ENCODE measurements at places on chromosomes 1 and 21.
A peak's percentile ranks its signal among the peaks of the same experiment; 100 is the strongest.

GRCh38 chr1:1781526-1781903 is 3.2 kb upstream of the NADK start:
- no peak for DNase-seq

GRCh38 chr1:185767508-185768120 is 33.4 kb downstream of the HMCN1 start:
- no peak for DNase-seq

GRCh38 chr1:4634793-4635406 is 19.5 kb upstream of the AJAP1 start:
- no peak for DNase-seq

DNA sequence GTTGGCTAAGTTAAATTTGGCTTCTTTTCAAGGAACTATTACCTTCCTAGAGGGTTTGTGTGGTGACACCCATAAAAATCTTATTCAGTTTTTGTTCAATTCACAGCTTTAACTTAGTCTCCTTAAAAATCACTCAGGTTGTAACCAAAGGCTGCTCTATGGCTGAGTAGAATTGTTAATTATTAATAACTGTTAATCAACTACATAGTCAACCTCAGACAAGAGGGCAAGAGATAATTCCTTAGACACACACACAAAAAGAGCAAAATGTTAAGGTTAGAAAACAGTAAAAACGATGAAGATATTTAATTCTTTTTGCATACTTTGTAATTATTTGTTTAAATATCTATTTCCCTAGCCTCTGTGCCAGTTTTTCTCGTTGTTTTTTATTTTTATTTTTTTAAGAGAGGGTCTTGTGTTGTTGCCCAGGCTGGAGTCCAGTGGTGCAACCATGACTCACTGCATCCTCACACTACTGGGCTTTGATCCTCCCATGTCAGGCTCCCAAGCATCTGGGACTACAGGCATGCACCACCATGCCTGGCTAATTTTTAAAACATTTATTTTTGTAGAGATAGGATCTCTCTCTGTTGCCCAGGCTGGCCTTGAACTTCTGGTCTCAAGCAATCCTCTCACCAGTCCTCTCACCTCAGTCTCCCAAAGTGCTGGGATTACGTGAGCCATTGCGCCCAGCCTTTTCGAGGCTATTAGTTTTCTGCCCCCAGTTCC is 215.2 kb downstream of the DISC1 start:
- no peak for DNase-seq

- DNase-seq, result no peak
Measured at GRCh38 chr1:11252538-11252937, 9.8 kb downstream of the MTOR start.

DNA sequence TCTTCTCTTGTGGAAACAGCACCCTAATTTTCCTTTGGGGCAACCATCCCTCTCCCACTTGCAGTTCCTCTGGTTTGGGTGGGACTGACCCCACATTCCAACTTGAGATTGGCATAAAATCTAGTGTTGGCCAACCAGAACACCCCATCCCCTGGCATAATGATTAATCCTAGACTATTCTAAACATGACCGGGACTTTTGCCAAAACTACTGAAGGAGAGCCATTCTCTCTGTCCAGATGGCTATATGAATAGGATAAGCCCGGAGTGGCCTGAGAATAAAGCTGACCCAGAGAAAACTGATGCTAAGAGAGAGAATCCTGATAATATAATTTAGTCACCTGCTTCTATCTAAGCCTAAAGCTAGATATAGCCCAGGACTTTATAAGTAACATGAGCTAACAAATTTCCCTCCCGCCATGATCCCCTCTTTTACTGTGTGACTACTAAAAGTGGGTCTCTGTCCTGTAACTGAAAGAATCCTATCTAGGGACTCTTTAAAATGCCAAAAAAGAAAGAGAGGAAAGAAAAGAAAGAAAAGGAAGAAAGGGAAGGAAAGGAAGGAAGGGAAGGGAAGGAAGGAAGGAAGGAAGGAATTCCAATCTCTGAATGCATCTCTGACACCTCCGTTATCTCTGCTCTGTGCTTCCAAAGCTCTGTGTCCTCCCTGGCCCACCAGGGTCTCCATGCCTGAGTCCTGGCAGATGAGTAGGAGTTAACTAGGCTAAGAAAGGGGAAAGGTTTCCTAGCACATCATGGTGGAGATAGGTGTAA is 28.0 kb upstream of the NRDC start:
- DNase-seq, result no peak

DNA sequence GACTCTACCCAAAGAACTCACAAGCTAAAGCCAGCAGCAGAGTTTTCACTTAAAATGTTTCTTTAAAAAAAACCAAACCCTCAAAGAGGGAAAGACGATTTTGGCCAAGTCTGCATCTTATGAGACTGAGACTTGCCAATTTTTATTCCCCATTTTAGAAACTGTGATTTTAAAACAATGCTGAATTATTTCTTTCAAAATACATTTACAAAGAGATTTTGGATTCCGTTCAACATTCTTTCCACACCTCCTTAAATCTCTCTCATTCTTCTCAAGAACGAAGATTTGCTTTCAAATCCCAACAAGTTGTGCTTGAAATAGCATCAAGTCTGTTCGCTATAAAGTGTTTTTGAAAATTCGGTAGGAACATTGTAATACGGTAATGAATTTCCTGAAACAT is 133.9 kb upstream of the VANGL1 start:
- no peak for DNase-seq

- DNase-seq, result no peak
Measured at GRCh38 chr21:44724926-44725325, 13.6 kb upstream of the TSPEAR start.

- no peak for DNase-seq
Measured at GRCh38 chr1:213414346-213414745, 363.3 kb downstream of the RPS6KC1 start.

DNA sequence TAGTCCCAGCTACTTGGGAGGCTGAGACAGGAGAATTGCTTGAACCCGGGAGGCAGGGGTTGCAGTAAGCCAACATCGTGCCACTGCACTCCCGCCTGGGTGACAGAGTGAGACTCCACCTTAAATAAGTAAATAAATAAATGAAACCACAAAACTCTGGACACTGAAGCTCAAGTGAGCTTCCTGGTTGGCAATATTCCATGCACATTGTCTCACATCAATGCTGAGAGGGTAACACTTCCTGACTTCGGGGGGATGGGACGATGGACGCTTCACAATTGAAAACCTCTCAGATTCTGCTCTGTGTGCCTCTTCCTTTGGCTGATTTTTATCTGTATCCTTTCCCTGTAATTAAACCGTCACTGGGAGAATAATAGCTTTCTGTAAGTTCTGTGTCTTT is 70.0 kb upstream of the ZNF644 start:
- no peak for DNase-seq

DNA sequence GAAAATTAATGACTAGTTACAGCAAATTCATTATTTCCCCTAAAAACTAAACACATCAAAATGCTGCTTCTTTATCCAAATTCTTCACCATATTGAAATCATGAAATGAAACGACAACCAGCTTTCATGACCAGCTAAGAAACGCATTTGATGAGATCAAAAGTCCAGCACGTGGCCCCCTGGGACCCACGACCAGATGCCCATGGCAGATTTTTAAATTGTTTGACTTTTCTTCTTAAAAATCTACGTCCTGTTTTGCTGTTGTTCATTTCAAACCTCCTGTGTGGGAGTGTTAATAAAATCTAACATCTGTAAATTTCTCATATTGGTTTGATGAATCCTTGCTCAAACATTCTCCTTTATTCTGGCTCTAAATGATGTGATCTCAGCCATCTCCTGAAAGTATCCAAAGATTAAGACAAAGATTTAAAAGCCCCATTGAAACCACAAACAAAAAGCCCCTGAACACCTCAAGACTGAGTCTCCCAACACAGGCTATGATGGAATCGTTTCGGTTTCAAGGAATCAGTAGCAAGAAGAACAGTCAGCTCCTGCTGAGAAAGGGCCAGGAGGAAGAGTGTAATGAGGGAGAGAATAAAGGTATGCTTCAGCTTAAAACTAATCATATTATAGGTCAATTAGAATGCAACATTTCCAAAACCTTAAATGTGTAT is 523.6 kb downstream of the SMYD3 start:
- DNase-seq, result no peak

- DNase-seq, result no peak
Measured at GRCh38 chr1:47569681-47570470, 132.0 kb downstream of the FOXD2 start.

- no peak for DNase-seq
Measured at GRCh38 chr1:109475261-109475660, 8.4 kb upstream of the ATXN7L2 start.

DNA sequence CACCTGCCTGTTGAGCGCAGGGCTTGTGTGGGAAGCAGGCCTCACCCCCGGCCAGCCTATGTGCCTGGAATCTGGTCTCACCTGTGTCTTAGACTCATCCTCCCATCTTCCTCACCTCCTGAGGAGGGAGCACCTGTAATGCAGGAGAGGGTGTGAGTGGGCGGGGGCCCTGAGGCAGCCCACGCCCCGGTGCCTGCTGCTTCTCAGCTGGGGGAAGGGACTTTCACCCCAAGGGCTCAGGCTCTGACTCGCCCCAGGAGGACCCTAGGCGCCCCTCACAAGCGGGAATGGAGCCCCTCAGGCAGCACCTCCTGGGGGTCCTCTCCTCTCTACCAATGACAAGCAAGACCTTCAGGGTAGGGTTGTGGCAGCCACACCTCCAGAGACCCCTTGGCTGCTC is 6.7 kb upstream of the ZNF670 start:
- no peak for DNase-seq

DNA sequence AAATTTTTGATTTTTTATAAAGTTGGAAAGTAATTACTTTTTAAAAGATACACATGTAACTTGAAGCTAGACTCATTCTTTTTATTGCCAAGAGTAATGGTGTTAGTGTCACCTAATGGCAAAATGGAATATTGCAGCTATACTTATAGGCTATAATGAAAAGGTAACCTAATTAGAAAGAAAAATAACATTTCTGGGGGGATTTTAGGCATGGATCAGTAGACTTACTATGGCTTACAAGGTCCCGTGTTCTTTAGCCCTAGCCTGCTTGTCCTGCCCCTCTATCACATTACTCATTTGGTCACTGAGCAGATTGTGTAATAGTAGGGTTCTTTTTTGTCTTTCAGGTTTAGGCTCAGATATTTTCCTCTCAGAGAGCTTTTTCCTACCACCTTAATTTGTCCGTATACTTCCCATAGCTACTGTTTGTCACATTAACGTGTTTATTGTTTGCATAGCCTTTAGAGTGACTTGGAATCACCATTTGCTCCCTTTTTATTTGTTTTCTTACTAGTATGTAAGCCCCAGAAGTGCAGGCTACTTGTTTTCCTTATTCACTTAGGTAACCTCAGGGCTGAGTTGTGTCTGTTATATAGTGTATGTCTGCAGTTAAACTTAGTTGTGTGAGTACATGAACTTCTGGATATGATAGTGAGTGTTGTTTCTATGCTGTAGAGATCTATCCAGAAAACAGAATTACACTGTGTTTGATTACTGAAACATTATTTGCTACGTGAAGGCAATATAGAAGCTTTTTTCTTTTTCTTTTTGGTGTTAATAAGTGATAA is 58.7 kb downstream of the RABGAP1L start:
- DNase-seq, result peak; percentile 47

DNA sequence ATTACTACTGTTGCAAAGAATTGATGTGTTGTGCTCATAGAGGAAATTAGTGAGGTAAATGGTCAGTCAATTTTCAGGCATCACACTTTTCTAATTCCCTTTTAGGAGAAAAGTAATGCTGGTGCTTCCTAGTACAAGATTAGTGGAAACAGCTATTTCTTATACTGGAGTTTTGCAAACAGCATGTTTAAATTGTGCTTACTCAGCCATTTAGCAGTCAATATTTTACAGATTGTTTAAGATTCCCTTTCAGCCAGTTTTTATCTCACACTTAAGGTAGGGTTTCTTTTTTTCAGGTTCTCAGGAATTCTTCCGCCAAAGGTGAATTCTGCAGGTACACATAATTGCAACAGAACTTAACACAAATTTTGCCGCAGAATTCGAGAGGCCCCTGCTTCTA is 10.9 kb downstream of the SRRM1 start:
- no peak for DNase-seq

GRCh38 chr1:200302192-200302920 is 107.5 kb downstream of the ZNF281 start:
- DNase-seq, result peak; percentile 55

DNA sequence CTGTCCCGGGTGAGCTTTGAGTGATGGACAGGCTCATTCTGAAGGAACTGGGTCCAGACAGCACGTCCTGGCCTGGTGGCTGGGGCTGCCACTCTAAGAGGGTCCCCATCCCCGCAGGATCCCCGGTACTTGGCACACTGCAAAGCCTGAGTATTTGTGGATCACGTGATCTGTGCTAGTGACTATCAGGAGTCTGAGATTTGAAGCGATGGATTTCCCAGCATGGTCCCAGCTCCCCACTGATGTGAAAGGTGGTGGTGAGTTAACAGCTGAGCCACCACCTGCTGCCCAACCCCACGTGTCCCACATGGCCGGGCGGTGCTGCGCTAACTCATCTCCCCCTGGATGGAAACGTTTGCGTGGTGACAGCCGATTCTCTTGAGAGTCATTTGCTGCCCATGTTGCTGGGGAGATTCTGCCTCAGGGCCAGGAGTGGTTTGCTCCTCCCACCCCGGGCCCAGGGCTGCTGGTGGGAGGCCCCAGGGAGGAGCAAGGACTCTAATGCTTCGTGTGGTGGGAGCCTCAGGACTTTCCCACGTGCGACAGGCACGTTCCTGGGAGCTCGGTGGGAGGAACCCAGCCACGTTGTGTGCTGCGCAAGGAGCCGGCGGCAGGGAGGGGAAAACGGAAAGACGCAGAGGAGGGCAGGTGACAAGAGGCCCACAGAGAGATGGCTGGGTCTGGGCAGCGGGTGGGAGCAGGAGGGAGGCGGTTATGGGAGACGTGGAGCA is 15.1 kb downstream of the FAAP20 start:
- DNase-seq, result no peak

DNA sequence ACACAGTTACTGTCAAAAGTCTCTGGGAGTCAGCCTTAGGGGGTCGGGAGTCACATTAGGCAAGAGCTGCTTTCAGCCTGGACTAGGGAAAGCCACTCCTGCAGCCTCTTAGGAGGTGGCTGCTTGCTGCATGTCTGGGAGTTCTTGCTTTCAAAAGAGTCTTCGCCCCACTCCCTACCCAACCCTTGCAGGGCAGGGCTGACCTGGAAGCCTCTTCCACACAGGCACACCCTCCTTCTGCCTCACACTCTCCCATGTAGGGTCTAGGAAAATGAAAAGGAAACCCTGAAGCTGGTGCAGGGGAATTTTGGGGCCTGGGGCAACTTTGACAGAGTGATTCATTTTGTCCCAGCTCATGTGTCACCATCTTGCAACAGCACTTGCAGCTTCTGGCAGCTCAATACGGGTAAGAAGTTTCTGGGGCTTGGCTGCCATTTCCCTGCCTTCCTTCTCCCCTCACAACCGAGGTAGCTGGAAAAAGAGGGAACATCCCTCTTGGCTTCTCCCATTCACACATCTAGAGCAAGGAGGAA is 37.3 kb downstream of the KCND3 start:
- no peak for DNase-seq

GRCh38 chr1:230629511-230629910 is 12.8 kb upstream of the COG2 start:
- DNase-seq, result no peak

DNA sequence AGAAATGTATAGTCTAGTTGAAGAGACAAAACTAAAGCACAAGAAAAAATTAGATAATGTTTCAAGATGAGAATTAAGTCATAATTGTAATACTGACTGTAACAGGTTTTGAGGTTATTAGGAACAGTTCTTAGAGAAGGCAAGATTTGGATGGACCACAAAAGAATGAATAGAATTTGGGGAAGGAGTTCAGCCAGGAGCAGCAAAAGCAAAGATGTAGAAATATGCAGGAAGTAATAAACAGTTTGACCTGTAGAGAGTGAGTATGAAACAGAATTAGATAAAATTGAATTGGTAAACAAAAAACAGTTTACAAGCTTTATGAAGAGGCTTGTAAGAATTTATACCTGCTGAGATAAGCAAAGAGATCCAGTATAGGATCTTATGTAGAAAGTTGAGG is 16.3 kb downstream of the VPS45 start:
- no peak for DNase-seq
